ENCODE measurements at places on chromosomes 2 and 18.

DNA sequence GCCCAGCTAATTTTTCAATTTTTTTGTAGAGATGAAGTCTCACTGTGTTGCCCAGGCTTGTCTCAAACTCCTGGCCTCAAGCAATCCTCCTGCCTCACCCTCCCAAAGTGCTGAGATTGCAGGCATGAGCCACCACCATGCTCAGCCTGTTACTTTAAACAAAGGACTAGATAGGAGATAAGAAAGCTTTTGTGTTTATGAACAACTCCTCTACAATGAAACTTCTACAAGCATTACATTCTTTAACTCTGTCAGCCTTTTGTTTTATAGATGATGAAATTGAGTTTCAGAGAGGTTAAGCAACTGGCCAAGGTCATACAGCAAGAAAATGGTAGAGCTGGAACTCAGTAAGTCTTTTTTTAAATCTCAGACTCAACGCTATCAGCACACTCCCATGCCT, 22.7 kb downstream of the ALPK2 start:
- no peak for DNase-seq

DNA sequence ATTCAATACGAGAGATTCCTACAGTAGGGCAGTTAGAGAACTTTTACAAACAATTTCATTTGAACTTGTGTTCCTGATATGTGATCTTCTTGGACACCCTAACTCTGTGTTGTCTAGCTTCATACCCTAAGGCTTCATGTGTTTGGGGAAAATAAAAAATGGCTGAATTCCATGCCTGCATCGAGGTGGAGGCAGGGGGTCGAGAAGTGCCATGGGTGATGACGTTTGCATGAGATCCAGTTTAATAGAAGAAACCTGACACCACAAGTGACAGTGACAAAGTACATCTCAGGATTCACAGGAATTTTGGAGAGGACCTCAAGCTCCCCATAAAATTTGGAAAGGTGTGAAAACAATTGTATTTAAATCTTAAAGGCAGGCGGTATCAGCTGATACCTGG, 169.2 kb upstream of the NABP1 start:
- DNase-seq: no peak

DNA sequence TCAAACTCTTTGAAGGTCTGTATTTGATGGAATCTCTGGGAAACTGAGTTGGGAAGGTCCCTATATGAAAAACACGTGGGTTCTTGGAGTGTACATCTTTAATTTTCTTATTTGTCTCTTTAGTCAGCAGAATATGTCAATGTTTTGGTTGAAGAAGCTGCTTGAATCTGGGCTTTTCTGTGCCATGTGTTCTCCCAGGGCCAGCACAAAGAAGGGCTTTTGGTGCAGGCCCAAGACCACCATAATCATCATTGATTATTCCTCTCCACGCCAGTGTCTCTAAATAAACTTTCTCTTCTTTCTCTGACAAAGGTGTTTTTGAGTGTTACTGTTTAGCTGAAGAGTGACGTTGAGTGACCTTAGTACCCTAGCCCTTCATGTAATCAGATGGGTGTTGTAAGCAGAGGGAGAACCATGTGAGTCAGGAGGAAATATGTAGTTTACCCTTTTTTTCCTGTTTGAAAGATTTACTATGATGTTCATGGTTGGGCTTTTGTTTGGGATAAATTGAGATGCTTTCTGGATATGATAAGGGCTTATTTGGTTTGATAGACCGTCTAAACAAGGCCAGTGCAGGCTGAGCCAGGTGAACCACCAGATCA, 11.6 kb upstream of the TNP1 start:
- DNase-seq: no peak

DNA sequence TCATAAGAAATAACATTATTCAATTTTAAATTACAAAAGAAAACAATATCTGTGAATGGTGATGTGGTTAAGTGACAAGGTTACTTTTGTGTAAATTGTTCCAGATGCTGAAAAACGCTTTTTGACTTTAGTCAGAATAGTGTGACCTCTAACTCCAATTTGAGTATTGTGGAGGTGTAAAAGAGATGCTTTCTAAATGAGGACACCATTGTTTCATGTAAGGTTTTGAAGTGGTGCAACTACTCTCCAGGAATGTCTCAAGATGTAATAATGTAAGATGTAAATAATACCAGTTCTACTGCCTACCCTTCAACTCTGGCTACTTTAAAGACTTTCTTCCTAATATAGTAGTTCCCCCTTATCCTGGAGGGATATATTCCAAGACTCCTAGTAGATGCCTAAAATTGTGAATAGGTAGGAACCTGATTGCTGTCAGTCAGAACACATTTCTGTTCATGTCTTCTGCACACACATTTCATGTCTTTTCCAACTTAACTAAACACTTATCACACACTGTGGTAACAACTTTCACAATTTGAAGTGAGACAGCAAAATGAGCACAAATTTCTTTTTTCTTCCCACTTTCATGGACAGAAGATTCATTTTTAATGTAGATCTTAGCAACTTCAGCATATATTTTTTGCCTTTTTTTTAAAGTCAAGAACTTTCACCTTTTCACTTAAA, 39.1 kb upstream of the PPP1R1C start:
- no peak for DNase-seq

DNA sequence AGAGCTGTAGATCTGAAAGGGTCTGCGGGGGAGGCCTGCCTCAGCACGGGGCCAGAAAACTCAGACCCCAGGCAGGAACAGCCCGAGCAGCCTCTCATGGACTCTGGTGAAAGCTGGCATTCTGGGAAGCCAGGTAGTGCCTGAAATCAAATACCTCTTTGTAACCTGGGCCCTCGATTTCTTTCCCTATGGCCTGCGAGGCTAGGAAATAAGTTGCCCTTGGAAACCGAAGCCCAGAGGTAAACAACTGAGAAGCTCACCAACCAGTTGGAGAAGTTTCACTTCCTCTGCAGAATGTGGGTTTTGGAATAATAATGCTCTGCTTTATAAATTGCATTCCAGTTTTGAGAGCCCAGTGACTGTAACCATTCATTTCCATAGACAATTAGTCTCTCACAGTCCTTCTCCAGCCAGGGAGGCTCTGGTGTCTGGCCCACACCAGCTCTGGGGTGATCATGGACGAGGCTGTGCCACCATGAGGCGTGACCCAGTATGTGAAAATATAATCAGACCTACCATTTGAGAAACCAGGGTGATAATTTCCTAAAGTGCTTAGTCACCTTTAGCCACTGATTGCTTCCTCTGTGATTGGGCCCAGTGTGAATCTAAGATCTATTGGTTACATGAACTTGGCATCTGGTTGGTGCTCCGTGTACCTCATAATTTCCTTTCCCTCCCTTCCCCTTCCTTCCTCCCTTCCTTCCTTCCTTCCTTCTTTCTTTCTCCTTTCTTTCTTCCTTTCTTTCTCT, 133.1 kb upstream of the PELI1 start:
- DNase-seq: no peak

DNA sequence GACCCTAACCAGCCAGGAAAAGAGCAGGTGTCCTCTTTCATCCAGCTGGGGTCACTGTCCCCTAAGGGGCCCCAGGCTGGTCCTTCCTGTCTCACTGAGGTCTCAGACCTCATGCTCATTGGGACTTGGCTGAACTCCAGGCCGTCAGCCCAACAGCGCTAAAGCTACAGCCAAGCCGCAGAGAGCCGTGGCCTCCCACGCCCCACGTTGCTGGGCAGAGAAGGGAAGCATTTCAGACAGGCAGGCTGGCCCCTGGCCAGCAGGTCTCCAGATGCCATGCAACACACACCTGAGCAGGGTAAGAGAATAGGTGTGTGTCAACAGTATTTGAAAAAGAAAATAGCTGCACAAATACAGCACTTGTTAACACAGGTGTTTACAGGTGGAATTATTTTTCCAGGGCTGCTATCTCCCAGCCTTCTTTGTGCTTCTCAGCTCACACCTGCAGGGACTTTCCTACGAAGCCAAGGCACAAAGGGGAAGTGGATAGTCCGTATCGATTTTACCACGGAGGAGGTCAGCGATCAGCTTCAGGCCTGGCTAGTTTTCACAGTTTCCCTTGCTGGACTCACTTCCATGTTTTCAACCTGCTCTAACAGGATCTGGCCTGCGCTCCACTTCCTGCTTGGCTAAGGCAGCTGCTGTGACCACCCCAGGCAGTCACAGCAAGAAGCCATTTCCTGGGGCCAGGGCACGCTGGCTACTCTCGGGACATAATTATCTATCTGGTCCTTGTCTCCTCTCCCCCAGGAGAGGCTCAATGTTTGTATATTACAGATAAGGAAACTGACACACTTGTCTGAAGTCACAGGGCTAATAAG, 156.1 kb upstream of the ID2 start:
- peak; percentile 82 for DNase-seq

- DNase-seq: no peak
These were observed 216.0 kb downstream of the FHOD3 start for GRCh38 chr18:36513556-36513955.

DNA sequence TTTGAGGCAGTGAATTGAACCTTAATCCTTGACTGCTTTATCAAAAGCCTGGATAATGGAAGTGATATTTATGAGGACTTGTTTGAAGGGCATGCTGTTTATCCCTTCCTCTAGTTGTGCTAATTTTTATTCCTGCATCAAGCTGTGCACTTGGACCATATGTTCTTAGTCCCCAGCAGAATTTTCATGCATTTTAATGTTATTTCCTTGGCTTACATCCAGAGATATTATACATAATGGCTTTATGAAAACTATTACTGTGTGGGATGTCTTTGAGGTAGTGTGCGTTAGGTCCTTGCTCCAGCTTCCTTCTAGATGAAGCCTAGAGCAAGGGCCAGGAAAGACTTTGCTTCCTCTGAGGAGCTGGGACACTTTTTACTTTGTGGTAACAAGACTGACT, 378.4 kb downstream of the LPIN1 start:
- DNase-seq: no peak

DNA sequence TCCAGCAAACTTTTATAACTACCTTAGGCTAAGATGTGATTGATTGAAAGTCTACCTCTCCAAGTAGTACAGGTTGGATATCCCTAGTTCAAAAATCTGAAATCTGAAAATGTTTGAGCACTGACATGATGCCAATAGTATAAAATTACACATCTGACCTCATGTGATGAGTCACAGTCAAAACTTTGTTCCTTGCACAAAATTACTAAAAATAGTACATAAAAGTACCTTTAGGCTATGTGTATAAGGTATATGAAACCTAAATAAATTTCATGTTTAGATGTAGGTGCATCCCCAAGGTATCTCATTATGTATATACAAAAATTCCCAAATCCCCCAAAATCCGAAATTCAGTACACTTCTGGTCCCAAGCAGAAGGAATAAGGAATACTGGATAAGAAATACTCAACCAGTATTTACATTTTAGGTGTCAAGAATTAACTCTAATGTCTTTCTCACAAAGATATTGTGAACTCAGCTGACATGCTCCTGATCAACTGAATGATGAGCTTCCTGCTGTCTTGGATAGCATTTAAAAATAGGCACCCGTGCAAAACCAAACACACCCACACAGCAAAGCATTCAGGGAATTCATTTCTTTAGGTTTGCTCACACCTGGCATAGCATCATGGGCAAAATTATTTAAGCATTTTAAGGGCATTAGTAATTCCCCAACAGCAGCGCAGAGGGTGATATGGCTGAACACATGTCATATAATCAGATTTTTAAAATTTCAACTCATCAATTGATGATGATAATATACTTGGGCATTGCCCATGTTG, 497.4 kb upstream of the MEIS1 start:
- DNase-seq: no peak

DNA sequence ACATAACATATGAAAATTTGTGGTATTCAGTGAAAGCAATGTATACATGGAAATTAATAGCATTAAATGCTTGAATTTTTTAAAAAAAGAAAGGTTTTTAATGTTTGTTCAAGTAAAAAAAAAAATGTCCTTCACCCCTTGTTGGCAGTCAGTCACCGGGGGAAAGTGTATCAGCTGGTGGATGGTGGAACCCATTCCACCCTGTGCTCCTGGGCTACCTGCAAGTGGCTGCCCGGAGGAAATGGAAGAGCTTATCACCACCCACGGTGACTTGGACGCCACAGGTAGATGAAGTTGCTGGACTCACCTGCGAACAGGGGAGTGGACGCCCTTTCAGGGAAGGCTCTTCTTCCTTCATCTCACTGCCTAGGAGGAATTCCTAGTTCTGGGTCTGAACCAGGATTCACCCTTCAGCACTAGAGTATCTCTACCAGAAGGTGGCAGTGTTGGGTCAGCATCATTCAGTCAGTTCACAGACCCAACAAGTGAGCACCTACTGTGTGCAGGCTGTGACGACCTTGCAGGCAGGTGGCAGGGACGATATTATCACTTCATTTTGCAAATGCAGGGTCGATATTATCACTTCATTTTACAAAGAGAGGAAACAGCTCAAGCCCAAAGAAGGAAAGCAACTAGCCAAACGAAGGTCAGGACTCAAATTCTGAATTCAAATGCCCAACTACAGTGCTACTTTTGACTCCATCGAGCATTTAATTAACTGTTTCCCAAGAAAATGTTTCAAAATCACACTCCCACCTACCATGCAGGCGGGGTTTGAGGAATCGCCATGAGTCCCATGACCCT, 35.8 kb downstream of the CIB4 start:
- peak; percentile 62 for DNase-seq

- no peak for DNase-seq
These were observed 7.7 kb downstream of the FBXO15 start for GRCh38 chr18:74139888-74140287.

- DNase-seq: no peak
These were observed 49.1 kb downstream of the GTF3C3 start for GRCh38 chr2:196750291-196750923.

DNA sequence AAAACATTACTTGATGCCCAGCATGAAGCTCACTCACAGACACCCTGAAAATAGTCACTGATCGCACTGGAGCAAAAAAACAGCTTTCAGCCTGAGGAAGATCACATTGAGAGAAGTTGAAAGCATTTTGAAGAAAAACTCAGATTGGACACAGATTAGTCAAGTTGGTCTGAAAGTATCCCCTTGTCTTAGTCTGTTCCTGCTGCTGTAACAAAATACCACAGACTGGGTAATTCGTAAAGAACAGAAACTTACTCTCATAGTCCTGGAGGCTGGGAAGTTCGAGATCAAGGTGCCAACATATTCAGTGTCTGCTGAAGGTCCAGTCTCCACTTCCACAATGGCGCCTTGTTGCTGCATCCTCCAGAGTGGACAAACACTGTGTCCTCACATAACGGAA, 14.2 kb upstream of the NDUFV2 start:
- DNase-seq: no peak

DNA sequence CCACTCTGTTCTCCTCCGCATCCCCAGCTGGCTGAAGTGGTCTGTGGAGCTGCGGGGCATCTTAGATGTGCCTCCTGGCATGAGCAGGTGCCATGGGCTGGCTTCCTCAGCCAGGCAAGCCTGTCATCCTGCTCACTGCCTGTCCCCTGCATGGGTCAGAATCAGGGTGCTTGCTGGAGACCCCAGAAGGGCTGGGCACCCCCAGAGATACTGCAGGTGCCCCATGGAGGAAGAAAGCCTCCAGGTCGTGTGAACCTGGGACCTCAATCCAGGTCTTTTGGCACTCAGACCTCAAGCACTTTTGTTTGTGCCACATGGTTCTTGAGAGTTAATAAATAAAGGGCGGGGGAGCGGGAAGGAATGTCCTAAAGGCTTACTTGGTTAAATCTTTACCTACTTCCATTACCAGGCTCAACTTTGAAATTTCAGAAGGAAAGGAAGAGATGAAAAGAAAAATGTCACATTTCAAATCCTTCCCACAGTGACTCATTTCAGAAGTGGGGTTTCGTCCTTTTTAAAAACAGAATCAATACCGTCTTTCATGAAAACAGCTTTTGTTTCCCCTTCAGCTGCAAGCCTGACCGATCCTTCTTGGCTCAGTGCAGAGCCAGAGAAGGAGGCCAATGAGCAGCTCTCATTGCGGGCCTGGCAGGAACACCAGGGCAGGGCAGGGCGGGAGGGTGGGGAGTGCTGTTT, 69.9 kb downstream of the RHOB start:
- peak; percentile 61 for DNase-seq

GRCh38 chr2:224882291-224883171, 159.7 kb downstream of the DOCK10 start:
- DNase-seq: no peak

GRCh38 chr18:28504066-28504465, 327.1 kb upstream of the CDH2 start:
- no peak for DNase-seq

All from GM20000 (cell line).